ENCODE measurements at places on chromosomes 5 and 9. TPM values are rescaled to one million over a fixed set of nuclear protein-coding genes. Genes with fewer than 3 reads are reported as not detected.

DNA sequence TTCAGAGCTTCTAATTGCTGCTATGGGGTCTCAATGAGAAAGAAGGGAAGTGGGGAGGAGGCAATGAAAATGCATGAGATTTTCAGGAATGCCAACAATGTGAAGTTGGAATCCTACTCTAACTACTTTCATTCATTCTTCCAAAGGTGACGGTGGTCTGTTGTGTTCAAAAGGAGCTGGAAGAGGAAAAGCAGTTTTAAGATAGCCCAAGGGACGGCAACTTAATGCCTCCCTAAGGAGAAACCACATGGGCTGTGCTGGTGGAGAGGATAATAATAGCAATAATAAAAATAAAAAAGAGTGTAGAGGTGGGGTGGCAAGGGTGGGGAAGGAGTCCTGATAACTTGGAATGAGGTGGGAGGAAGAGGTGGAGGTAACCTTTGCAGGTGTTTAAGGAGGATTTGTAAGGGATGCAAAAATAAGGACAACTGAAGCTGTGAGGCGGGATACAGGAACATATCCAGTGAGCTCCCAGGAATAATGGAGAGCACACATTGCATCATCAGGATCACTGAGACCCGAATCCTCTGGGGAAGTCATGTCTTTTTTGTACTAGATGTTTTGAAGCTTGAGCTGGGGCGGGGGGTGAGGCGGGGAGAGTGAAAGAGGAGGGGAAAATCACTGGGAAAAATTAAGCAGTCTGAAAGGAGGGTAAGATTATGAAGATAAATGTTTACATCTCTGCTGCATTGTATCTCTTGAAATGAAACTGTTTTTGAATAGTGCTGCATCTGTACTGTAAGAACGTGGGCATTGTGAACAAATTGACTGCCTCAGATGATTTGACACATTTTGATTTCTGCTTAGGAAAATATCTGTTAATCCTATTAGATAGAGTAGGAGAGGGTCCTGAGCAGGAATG lies 120.1 kb upstream of the TMEM161B start:
- DNase-seq = no peak

DNA sequence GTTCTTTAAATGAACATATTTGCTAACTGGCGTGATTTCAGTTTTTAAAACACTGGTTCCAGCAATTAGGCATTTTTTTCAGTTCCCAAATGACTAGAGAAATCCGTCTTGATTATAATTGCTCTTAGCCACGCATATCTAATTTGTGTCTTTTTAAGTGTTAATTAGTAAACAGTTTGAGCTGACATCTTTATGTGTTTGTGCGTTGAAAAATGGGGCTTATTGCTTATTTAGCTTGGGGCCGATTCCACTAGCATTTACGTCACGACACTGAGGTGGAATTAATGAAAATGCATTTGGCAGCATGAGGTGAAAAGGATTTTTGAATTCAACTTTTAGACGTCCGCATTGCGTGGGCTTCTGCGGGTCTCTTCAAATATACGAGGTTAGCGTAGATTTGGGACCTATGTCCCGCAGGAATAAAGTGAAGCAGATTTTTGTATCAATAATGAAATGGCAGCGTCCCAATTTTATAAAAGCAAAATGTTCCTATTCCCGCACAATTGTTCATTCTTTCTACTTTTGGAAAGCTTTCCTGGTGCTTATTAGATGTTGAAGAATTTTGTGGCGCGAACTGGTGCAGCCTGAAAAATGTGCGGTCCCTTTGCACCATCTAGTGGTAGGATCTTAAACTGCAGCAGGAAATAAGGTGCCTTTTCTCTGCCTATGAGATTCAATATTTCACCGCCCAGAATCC lies 122.7 kb upstream of the LMX1B start:
- DNase-seq = peak; percentile 81

GRCh38 chr5:131379723-131380122 lies 115.9 kb downstream of the CDC42SE2 start:
- DNase-seq = no peak

The S100Z gene
- polyA plus RNA-seq = not detected

The PTGDS gene
- 0.25 TPM for polyA plus RNA-seq

GRCh38 chr5:478369-478981 lies 35.5 kb downstream of the EXOC3 start:
- DNase-seq = no peak

DNA sequence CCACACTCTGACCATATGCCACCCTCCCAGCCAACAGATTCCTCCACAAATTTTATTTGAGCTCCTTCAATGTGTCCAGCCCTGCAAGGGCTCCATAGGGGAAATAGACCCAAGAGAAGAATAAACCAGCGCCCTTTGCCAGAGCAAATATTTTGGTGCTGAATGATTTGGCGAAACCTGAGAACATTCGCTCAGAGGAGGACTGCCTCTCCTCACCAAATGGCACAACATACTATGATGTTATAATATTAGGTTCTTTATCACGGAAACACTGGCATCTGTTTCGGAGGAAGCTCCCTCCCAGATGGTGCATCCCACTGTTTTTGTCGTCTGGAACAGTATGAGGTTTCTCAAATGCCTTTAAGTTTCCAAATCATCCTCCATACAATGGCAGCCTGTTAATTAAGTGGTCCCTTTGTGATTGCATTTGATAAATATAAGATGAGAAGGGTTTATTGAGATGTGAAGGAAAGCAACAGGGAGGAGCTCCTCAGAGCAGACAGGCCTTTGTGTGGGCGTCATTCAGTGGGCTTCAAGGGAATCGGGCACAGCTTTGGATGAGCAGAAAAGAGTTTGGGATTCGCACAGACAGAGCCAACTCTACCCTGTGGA lies 139.1 kb upstream of the ADRA1B start:
- no peak for DNase-seq

DNA sequence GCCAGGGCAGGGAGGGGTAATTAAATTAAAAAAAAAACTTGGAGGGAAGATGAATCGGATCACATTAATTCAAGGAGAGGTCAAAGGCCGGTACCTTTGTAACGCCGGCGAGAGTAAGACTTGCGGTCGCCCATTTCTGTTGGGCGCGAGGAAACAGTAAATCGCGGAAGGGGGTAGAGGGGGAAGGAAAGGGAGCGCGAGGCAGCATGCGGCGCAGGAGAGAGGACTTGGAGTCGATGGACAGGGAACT lies 324 bp upstream of the RGMB start:
- no peak for DNase-seq

The C9orf50 gene
- 0.23 TPM for polyA plus RNA-seq

DNA sequence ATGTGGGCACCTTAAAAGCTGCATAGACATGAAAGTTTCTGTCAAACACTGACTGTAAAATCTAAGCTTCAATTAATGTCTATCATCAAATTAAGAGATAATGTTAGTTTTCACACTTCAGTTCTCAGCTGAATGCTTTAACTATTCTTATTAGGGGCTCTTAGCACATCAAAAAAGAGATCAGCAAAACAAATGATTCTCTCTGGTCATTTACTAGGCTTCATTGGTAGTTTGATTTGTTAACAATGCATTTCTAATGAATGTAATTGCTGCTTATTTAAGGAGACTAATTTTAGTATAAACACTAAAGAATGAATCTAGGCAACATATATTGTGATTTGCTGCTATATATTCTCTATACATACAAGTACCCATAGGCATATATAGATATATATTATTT lies 1182.0 kb downstream of the MAT2B start:
- no peak for DNase-seq

The NRG2 gene
- polyA plus RNA-seq = 0.05 TPM

The PCSK1 gene
- 1.6 TPM for polyA plus RNA-seq

The IGFBPL1 gene
- polyA plus RNA-seq = 0.35 TPM

The ELOVL7 gene
- polyA plus RNA-seq = not detected

DNA sequence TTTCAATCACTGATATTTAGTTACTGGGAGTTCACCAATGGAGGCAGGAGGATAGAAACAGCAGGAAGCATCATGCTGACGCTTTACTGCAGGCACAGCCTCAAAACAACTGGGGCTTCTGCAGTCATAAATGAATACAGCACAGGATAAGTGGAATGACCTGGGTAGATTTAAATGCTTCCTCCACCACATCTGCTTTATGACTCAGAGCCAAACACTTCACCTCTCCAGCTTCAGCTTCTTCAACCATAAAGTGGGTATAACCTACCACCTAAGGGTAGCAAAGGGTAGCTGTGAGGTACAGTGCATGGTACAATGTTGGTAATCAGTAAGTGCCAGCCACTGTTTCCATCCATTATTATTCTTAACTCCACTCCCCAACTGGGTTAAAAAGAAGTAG lies 28.4 kb downstream of the RASEF start:
- peak; percentile 23 for DNase-seq

The ANKRD20A1 gene
- not detected for polyA plus RNA-seq

GRCh38 chr9:122100756-122101155 lies 7.6 kb upstream of the TTLL11 start:
- no peak for DNase-seq

- DNase-seq = no peak
Measured at GRCh38 chr5:95027775-95028174, 257.1 kb downstream of the MCTP1 start.

The ABLIM3 gene
- polyA plus RNA-seq = 11.4 TPM

DNA sequence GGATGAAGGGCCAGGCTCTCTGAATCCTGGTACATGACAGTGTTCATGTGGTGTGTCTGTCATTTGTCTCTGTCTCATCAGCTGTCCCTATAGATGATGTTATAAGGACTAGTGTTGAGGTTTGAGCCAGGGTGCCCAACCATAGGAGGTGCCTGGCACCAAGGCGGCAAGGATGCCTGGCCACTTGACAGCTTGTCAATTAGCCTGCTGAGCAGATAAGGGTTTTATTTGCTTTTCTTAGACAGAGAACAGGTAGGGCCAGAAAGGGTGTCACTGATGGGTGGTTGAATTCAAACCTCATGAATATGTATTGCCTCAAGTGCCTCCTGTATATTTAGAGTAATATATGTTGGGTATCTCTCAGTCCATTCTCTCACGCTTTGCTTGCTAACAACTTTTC lies 30.1 kb upstream of the AUH start:
- no peak for DNase-seq

DNA sequence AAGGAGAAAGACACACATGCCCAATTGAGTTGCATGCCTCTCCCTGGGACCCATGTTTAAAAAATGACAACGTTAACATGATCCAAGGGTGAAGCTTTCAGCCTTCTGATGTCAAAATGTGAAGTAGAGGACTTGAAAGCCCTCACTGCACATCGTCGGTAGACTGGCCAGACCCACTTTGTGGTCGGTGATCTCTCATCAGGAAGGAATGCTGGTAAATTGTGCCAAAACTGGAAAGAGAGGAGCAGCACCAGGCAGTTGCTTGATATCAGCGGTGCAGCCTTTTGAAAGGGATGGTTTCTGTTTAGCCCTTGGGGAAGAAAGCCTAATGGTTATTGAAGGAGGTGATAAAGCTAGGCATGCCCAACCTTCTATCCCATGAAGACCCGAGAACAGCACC lies 125.3 kb upstream of the MARCHF11 start:
- peak; percentile 28 for DNase-seq

DNA sequence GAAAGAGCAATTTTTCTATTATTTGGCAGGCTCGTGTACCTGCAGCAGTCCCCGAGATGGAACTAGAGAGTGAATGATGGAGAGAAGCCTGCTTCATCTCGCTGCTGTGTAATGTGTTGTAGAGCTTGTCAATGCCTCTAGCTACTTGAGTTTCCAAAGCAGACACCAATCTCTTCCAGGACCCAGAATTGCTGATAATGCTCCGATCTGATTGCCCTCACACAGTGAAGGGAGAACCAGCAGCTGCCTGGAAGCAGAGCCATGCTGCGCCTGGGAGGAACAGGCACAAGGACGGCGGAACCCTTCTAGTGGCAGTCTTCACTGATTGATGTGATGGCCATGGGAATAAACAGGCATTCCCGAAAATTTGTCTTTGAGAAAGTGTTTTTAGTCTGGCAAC lies 288.0 kb downstream of the ICE1 start:
- DNase-seq = no peak

- no peak for DNase-seq
Measured at GRCh38 chr9:134301387-134302129, 24.7 kb upstream of the RXRA start.

- peak; percentile 67 for DNase-seq
Measured at GRCh38 chr9:85425153-85425611, 316.6 kb downstream of the AGTPBP1 start.

The TXNDC8 gene
- not detected for polyA plus RNA-seq

- no peak for DNase-seq
Measured at GRCh38 chr9:37236822-37237221, 116.4 kb downstream of the ZCCHC7 start.

DNA sequence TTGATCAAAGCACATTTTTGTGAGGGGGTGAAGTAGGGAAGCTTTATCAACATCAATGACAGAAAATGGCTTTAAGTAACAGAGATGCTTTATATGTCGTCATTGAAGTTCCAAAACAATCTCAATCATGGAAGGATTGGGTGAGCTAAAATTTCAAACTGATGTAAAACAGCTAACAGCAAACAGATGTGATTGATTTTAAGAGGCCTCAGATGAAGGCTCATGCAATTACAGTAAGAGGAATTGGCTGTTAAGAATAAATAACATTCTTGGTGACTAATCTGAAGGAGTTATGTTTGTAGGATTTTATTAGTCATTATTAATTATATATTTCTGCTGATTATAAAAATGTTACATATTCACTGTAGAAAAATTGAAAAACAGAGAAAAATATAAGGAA lies 63.5 kb upstream of the PUM3 start:
- DNase-seq = no peak

DNA sequence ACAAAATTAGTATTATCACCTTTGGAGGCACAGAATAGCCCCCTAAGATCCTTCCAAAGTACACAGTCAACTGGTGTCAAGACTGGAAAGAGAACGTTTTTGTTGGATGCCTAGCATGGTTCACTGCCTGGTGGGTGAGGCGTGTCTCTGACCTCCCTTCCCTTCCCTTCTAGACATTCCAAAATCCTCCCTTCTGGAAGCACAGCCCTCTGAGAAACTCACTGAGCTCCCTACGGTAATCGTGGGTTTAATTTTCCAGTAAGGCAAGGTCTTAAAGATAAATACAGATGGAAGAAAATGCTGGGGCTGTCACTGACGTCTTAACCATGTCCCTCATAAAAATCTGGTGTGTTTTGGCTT lies 138.8 kb downstream of the LIFR start:
- no peak for DNase-seq

DNA sequence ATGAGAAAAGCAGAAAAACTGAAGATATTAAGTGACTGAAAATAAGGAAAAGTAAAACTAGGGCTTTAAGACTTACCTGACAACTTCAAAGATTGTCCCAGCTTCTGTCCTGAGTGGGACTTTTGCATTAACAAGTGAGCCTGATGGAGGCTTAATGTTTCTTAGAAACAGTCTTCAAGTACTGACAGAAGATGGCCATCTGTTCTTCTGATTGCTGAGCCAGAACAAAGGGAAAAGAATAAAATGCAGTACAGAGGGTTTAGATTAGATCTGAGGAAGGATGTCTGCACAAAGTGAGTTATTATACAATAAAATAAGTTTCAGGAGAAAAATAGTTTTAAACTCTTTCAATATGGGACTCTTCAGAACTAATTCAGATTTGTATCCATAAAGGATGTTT lies 500.7 kb downstream of the CETN3 start:
- DNase-seq = no peak

The PCDHGB7 gene
- 13.2 TPM for polyA plus RNA-seq

- DNase-seq = peak; percentile 72
Measured at GRCh38 chr9:135468854-135469521, 10.6 kb upstream of the PPP1R26 start.
